ENCODE measurements at places on chromosomes 1 and 21.

GRCh38 chr1:117060441-117061317 is 553 bp downstream of the TTF2 start:
- no peak for DNase-seq

DNA sequence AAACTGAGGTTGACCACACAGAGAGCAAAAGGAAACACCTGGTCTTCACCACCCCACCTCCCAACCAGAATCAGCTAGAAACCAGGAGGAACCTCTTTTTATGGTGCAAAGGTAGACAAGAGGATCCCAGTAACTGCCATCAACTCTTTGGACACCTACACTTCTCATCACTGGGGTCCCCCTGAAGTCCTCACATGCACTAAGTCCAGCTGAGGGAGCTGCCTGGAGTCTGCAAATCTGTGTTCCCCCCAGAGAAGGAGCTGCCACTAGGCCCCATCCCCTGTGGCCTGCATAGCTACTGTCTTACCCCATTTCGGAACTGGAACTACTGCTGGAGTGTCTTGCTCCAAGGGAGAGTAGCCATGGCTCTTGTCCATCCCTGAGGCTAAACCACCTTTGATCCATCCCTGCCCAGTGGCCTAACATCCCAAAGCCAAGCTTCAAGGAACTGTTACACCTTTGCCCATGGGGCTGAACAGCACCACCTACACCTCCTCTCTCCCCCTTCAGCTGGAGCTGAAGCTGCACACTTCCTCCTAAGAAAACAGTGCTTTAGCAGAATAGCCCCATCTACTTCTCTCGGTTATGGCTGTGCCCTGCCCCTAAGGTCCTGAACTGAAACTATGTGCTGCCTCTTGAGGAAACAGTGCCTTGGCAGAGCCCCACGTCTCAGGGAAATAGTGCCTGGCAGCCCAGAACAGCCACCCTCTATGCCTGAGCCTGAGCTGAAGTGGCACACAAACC is 85.4 kb upstream of the CD53 start:
- DNase-seq = no peak

DNA sequence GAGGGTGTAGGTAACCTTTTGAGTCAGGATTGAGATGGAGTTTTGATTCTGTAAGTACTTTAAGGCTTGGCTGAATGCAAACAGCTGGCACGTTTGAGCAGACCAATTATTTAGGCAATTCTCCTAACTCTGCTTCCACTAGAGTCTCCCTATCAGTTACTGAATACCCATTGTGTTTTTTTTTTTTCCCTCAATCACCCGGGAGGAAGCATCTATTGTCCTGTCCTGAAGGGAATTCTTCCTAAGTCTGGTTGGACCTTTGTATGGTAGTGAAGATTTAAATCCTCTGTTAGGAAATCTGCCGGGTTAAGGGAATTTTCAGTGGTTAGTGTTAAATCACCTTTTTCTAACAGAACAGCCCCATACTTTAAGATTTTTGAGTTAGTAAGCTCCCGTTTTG is 571.2 kb upstream of the USP24 start:
- no peak for DNase-seq

- DNase-seq = no peak
Measured at GRCh38 chr1:66876664-66877063, 48.0 kb downstream of the DNAI4 start.

DNA sequence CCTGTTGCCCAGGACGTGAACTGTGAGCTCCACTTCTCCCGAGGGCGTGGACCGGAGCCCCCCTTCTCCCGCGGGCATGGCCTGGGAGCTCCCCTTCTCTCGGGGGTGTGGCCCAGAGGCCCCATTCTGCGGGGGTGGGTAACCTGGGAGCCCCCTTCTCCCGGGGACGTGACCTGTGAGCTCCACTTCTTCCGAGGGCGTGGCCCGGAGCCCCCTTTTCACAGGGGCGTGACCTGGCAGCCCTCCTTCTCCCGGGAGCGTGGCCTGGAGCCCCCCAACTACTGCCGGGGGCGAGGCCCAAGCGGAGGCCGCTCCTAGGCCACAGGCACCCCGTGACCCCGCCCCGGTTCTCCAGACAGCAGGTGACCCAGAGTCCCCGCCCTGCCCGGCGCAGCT is 320 bp downstream of the C1orf174 start:
- DNase-seq = no peak

- DNase-seq = no peak
Measured at GRCh38 chr1:153597206-153597605, 15.7 kb downstream of the S100A16 start.

GRCh38 chr1:44318097-44319088 is 36.7 kb downstream of the ERI3 start:
- no peak for DNase-seq

DNA sequence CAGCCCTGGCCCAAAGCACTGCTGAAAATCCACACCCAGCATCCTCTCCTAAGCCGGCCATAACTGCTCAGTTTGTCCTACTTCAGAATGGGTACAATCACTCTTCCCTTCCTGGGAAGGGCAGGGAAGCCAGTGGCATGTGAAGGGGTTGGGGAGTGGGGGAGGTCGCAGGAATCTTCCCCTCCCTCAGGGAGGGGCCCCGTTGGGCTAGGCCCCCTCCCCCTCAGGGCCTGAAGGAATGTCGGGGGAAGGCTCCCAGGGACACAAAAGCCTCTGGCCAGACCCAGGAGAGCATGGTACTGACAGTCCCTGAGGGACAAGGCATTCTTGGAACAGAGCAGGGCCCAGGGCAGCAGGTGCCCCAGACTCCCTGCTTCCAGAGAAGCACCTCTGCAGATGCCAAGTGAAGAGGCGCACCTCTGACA is 1.2 kb downstream of the ELOVL1 start:
- DNase-seq = no peak

GRCh38 chr21:45949928-45950739 is 31.4 kb upstream of the COL6A1 start:
- DNase-seq = no peak

GRCh38 chr1:200306944-200307754 is 102.7 kb downstream of the ZNF281 start:
- no peak for DNase-seq

DNA sequence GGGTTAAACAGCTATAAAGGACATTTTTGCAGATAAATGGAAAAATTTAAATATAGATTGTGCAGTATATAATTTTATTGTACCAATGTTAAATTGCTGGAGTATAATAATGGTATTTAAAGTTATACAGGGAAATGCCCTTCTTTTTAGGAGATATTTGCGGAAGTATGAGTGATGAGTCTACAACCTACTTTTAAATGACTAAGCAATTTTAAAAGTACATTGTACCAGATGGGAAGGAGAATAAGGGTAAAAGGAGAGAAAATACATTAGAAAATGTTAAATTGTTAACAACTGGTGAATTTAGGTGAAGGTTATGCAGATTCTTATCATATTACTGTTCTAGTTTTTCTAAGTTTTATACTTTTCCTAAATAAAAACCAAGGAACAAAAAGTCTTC is 91.8 kb downstream of the ZZZ3 start:
- no peak for DNase-seq

- no peak for DNase-seq
Measured at GRCh38 chr1:32983020-32983419, 18.4 kb upstream of the RNF19B start.

- DNase-seq = no peak
Measured at GRCh38 chr1:163213626-163214025, 10.9 kb upstream of the RGS5 start.

DNA sequence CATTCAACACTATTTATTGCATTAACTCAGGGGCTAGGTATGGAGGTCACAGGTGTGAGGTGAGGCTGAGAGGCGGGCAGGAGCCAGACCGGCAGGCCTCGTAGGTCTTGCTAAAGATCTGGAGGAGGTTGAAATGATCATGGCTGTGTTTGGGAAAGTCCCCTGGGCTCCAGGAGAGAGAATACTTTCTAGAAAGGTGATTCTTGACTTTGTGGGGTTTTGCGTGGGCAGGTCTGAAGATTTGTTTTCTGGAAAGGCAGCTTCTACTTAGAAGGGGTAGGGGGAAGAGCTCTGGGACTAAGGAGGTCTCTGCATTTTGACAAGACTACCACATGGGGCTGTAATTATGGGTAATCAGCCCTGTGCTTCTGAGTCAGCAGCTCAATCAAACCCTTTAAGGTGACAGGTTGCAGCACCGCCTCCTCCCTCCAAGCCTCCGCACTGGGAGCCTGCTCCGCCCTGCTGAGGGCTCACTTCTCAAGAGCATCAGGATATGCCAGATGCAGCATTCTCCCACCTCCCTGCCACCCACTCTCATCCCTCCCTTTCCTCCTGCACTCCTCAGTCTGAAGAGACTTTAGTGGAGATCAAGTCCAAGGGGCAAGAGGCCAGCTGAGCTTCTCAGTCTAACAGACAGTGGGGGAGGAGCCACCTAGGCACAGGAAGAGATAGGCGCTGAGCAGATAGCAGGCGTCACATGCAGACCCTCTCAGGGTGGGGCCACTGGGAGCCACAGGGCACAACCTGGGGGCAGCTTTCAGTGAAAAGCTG is 30.5 kb downstream of the SLC30A1 start:
- DNase-seq = no peak

GRCh38 chr1:198908995-198909394 is 270.2 kb downstream of the PTPRC start:
- no peak for DNase-seq

- no peak for DNase-seq
Measured at GRCh38 chr1:215220346-215220745, 137.8 kb downstream of the KCNK2 start.

GRCh38 chr1:160621633-160622413 is 25.0 kb downstream of the SLAMF1 start:
- DNase-seq = no peak

DNA sequence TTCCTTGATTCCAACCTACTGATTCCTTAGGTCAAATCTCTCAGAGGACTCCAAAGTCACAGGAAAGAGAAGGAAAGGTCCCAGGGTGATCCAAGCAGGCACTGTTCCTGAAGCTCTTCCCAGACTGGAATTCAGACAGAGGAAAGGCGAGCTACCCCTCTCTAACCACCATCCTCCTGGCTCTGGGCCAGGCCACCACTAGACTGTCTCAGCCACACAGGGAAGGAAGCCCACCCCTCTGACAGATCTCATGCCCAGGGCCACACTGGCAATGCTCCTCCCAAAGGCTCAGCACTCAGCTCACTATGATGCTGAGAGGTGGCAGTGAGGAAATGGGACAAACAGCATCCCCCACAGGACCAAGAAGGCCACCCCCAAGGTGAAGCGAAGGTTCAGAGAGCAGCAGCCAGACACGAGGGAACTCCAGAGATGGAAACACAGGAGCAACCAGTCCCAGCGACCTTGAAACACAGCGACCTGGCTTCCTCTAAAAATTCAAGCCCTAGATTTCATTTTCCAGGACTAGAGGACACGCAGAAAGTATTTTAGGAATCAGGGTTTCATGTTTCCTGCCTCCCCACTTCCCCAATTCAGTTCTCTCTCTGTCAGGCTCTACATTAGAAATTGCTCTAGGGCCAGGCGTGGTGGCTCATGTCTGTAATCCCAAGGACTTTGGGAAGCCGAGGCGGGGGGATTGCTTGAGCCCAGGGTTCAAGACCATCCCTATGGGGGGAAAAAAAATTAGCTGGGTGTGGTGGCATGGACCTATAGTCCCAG is 18.8 kb downstream of the PIK3C2B start:
- no peak for DNase-seq

GRCh38 chr1:39117899-39118450 is 86.5 kb upstream of the MACF1 start:
- no peak for DNase-seq

DNA sequence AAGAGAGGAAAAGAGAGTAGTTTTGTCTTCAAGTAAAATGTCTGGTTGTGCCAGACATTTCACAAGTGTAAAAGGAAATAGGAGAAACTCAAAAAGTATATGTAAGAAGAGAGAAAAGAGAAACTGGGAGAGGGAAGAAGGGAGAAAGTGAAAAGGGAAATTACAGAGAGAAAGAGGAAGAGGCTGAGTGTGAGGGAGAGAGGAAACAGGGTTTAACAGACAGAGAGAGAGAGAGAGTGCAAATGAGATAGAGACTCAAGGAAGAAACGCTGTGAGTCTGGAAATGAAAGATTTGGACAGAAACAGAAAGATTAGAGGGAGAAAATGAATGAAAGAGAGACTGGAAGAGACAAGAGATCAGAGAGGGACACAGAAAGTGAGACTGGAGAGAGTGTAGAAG is 806.2 kb downstream of the PLA2G4A start:
- DNase-seq = no peak

GRCh38 chr1:237566581-237566980 is 324.1 kb downstream of the ZP4 start:
- no peak for DNase-seq

DNA sequence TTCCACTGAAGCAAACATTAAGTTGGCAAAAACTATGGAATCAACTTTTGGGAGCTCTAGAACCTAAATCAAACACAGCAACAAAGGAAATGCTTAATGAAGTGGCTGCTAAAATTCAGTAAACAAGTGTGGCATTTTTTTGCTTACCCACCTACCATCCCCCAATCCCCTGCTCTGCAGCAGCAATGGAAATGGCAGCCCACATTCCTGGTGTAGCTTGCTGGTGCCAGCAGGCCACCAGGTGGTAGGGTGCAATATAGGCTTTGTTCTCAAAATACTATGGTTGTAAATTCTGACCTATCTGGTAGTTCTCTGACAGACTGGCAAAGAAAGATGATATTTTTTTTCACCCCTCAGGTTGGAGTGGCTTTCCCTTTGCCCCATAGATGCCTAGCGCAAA is 42.8 kb downstream of the SHCBP1L start:
- DNase-seq = no peak

- no peak for DNase-seq
Measured at GRCh38 chr21:25409978-25410377, 197.3 kb downstream of the MRPL39 start.

DNA sequence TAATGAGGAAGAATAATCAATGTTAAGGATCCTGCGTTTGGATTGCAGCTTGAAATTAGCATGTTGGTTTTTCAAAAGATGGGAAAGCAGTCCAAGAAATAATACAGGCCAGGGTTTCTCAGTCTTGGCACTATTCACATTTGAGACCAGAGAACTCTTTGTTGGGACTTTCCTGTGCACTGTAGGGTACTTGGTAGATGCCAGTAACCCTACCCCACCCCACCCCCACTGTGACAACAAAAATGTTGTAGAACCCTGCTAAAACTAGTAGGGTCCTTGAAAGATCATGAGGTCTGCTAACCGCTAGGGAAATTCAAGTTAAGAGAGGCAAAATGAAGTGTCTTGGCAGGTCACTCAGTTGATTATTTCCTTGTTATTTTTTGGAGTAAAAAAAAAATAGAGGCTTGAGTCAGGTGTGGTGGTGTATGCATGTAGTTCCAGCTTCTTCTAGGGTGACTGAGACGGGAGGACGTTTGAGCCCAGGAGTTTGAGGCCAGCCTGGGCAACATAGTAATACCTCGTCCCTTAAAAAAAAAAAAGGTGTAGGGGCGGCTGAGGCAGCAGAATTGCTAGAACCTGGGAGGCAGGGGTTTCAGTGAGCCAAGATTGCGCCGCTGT is 53.3 kb downstream of the SPEN start:
- DNase-seq = no peak

DNA sequence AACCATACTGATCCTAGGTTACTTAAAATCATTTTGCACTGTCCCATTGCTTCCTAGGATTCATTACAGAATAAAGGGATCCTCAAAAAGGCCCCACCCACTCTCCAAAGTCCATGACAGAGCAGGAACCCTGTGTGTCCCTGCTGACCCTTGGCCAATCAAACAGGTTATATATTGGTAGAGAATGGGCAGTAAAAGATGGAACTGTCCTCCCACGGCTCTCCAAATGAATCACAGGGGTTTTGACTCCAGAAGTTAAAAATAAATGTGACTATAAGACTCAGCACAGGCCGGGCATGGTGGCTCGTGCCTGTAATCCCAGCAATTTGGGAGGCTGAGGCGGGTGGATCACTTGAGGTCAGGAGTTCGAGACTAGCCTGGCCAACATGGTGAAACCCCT is 65.5 kb downstream of the ACOT7 start:
- DNase-seq = no peak

Data from esophagus squamous epithelium (tissue), 5 donors.